H9 (cell line): ENCODE measurements at places on chromosomes 11 and 22. TPM values are rescaled to one million over a fixed set of nuclear protein-coding genes. Genes with fewer than 3 reads are reported as not detected.

DNA sequence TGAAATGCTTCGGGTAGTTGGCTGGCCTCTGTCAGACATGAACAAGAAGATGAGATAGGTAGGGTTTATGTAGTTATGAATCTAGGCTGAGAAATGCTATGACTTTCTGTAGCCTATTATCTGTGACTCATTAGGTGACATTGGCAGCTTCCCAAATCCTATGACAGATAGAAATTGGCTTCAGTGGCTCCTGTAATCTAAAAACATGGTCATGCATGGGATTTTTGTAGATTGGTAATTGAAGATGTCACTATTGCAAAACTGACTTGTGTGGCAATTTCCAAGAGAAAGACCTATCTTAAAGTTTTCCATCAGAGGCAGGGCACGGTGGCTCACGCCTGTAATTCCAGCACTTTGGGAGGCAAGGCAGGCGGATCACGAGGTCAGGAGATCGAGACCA lies 29.4 kb upstream of the GRIK4 start:
- H3K4me3 ChIP-seq, result no peak overlapping the region
- H3K27me3 ChIP-seq, result no peaks in the 10 kb centered on the region
- no peaks in the 10 kb centered on the region for H3K4me1 ChIP-seq
- no peak for DNase-seq
- no peak overlapping the region for H3K27ac ChIP-seq

GRCh38 chr22:31853736-31854495 lies 90.4 kb upstream of the YWHAH start:
- H3K27ac ChIP-seq, result no peak overlapping the region
- no peaks in the 10 kb centered on the region for H3K4me1 ChIP-seq
- DNase-seq, result no peak
- peaks cover 14% of the 10 kb centered on the region for H3K36me3 ChIP-seq

- H3K4me1 ChIP-seq, result no peaks in the 10 kb centered on the region
- no peak overlapping the region for H3K4me3 ChIP-seq
- H3K36me3 ChIP-seq, result no peaks in the 10 kb centered on the region
- no peaks in the 10 kb centered on the region for H3K27me3 ChIP-seq
- H3K27ac ChIP-seq, result no peak overlapping the region
Measured at GRCh38 chr11:38680166-38680565, 2082.1 kb upstream of the RAG2 start.

DNA sequence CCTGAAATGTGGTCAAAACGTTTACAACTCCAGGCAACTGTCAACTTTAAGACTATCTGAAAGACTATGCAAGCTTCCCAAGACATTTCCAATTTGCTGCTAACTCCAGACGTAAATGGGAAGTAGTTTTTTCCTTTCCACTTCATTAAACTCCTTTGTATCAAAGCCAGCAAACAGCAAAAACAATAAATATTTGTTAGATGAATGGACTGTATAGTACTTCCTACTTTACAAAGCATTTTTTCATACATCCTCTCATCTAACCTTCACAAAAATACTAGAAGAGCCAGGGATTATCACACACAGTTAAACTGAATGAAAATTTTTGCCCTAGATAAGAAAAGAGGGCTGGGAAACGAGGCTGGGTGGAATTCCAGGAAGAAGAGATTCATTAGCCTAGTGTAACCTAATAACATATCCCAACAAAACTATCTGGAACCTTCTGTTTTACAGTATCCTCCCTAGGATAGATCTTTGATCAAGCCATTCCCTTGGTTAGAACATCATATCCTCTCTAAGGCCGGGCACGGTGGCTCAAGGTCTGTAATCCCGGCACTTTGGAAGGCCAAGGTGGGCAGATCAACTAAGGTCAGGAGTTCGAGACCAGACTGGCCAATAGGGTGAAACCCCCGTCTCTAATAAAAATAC lies 10.4 kb downstream of the NUP98 start:
- H3K27me3 ChIP-seq, result no peaks in the 10 kb centered on the region
- no peak for DNase-seq
- H3K4me3 ChIP-seq, result no peak overlapping the region
- peaks cover 30% of the 10 kb centered on the region for H3K36me3 ChIP-seq
- H3K4me1 ChIP-seq, result no peaks in the 10 kb centered on the region

- H3K27me3 ChIP-seq, result no peaks in the 10 kb centered on the region
- no peak overlapping the region for H3K4me3 ChIP-seq
- DNase-seq, result no peak
- H3K27ac ChIP-seq, result no peak overlapping the region
- peaks cover 3% of the 10 kb centered on the region for H3K36me3 ChIP-seq
- H3K4me1 ChIP-seq, result peaks cover 4% of the 10 kb centered on the region; the same call in 1 of the 2 replicates
Measured at GRCh38 chr11:10285148-10285802, 8.7 kb downstream of the SBF2 start.

P2RX6 gene
- total RNA-seq, result not detected in 2 replicates
